ENCODE measurements at places on chromosomes 7 and 10.

DNA sequence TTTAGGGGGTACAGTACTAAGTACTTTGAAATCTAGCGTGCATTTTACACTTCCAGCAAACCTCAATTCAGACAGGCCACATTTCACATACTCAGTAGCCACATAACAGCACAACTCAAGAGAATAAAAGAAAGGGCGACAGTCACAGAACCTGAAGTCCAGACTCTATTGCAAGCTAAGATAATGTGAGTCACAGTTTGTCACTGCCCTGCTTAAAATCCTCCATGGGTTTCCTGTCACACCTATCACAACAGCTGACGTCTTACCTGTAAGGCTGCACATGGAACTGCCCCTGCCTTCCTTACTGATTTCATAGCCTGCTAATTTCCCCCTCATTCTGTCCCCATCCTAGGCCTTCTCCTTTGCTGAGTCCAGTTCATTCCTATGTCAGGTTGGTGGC lies 16.1 kb upstream of the CDK14 start:
- DNase-seq, result no peak

DNA sequence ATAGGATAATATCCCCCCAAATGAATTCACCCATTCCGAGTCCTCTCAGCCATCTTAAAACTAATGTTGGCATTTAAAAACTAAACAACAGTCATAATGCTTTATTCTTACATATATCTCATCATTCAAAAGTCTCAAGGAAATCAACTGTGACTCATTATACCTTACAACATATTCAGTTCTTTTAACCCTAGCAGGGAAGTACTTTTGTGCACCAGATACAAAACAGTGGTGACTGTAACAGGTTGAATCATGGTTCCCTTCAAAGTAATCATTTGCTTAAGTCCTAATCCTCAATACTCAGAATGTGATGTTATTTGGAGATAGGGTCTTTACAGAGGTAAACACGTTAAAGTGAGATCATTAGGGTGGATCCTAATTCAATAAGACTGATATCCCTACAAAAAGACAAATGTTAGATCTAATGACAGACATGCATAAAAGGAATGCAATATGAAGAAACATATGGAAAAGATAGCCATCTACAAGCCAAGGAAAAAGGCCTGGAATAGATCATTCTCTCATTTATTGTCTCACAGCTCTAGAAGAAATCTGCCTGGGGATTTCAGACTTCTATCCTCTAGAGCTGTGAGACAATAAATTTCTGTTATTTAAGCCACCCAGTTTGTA lies 42.3 kb downstream of the RELN start:
- no peak for DNase-seq

DNA sequence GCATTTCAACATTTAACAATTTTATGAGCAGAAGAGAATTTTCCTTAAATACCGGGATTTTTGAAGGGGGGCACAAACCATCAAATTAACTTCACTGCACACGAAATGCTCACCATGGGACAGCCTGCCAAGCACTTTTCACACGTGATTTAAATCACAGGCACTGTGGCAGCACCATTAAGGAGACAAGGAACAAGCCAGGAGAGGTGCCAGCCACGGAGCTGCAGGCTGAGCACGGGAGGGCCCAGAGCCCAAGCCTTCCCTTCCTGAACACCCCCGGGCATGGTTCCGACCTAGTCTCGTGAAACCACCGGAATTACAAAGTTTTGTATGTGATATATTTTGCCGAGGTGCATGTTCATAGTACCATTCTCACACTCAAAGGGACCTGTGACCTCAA lies 13.4 kb downstream of the PITRM1 start:
- DNase-seq, result no peak

- no peak for DNase-seq
These were observed 16.5 kb downstream of the ARPC1B start for GRCh38 chr7:99390941-99391602.

DNA sequence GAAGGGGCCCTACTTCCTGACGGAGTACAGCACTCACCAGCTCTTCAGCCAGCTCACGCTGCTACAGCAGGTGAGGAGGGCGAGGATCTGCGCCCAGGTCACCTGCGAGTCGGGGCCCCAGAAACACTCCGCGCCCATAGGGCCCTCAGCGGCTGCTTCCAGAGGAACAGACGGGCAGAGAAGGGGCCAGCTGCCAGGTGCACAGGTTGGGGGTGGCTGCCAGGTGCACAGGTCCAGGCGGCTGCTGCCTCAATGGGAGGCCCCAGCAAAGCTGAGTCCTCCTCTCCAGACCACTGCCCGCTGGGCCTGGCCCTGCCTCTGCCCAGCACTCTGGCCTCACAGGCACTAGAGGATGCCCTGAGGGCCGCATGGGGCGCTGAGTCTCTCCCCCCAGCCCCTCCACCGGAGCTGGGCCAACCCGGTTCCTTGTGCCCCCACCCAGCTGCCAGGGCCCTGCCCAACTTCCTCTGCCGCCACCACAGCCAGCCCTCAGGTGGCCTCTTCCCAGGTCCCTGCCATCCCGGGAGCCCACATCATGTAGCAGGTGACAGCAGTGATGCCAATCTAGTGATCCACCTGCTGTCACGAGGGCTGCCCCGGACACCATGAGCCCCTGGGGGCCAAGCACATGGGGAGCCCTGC lies 17.0 kb upstream of the UTF1 start:
- DNase-seq, result no peak

GRCh38 chr10:59793919-59794318 lies 40.7 kb upstream of the MRLN start:
- no peak for DNase-seq

DNA sequence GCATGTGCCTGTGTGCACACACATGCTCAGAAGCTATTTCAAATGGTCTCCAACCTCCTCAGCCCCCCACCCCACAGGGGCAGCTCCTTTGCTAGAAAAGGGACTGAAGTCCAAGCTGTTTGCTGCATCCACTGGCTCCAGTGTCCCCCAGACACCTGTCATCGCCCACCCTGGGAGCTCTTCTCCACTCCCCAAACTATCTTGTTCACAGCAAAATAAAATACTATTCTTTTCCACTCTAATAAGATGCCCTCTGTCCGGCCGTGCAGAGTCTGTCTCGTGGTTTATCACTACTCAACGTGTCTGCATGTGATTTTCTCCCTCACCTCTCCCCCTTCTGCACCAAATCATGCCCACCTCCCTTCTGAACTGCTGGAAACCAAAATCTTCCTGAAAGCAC lies 25.6 kb downstream of the HIPK2 start:
- no peak for DNase-seq

DNA sequence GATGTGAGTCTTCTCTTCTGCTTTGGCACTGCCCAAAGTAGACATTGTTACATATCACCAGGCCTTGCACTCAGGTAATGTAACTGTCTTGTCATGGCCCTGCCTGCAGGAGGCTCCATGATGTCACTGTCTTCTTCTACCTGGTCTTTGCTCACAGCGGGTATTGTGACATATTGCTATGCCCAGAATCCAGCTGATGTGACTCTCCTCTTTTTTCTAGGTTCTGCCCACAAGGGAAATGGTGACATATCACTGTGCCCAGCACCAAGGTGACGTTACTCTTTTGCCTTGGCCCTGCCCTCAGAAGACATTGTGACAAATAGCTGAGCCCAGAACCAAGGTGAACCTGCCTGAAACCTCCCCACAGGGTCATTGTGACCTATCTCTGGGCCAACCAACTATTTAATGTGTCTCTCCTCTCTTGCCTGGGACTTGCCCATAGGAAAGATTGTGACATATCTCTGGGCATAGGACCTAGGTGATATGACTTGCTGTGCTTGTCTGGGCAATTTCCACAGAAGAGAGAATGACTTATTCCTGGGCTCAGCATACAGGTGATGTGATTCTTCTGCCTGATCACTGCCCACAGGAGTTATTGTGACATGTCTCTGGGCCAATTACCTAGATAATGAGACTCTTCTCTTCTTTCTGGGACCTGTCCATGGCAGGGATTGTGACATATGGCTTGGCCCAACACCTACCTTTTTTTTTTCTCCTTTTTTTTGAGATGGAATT lies 26.5 kb upstream of the ZNF107 start:
- DNase-seq, result no peak

DNA sequence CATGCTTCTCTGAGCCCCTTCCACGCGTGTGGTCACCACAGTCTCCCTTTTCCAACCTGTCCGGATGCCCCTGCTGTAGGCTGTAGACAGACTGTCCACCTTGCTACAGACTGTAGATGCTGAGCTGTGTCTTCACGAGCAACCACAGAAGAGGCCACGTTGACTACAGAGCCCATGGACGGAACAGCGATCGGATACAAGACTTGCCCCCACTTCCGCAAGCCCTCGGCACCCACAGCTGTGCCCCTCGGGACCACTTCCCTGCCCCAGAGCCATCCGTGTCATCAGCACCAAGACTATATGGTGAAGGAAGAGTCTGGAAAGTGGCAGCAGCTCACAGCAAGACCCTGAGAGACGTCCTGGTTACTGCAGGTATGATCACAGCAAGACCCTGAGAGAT lies 491.4 kb downstream of the DNAJB6 start:
- DNase-seq, result no peak

GRCh38 chr10:34280599-34281374 lies 534.3 kb downstream of the PARD3 start:
- no peak for DNase-seq

DNA sequence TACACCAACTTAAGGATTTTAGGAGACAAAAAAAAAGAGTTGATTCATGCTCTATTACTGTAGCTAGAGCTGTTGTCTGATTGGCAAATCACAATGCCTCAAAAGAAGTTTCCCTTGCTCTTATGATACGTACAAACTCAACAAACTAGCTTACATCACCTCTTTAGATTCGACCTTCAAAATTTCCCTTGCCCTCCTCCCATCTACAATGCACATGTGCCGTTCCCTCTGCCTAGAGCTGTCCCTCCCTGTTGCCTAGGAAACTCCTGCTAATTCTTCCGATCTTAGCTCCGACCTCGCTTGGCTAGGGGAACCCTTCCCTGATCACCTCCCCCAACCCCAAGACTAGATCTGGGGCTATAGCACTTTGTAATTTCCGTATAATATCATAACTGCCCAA lies 55.4 kb downstream of the MAP3K8 start:
- no peak for DNase-seq

GRCh38 chr10:451021-451471 lies 238.4 kb downstream of the DIP2C start:
- DNase-seq, result peak; percentile 34

GRCh38 chr7:127667759-127668530 lies 16.0 kb downstream of the SND1 start:
- no peak for DNase-seq

GRCh38 chr7:114765331-114766040 lies 156.4 kb upstream of the MDFIC start:
- no peak for DNase-seq

Data from stimulated activated CD8-positive, alpha-beta memory T cell treated with anti-CD3 and anti-CD28 coated beads, Interleukin-15, amount 100 ng/mL, for 1 hour (primary cell).